ENCODE measurements at places on chromosomes 2 and 18.

DNA sequence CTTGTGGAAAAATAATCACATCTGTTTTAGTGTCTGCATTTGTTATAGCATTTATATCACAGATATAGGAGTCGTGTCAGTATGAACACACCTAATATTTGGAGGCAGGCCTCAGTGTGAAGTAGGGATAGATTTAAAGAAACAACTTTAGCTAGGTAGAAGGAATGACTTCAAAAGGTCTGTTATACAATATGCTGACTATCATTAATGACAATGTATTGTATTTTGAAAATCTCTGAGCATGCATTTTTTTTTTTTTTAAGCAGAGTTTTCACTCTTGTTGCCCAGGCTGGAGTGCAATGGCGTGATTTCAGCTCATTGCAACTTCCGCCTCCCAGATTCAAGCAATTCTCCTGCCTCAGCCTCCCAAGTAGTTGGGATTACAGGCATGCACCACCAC is 248.3 kb downstream of the EN1 start:
- no peak for DNase-seq

DNA sequence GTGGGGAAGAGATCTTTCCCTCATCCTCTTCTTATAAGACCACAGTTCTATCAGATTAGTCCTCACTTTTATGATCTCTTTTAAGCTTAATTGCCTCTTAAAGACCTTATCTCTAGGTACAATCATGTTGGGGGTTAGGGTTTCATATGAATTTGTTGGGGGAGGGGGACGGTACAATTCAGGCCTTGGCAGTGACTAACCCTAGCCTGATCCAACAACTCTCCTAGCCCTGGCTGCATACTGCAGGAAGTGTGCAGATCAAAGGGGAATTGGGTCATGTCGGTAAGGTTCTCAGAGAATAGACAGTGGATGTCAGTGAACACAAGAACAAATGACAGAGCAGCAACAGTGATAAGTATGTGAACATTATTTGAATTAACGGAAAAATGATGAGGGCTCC is 16.4 kb downstream of the CAPN13 start:
- no peak for DNase-seq

DNA sequence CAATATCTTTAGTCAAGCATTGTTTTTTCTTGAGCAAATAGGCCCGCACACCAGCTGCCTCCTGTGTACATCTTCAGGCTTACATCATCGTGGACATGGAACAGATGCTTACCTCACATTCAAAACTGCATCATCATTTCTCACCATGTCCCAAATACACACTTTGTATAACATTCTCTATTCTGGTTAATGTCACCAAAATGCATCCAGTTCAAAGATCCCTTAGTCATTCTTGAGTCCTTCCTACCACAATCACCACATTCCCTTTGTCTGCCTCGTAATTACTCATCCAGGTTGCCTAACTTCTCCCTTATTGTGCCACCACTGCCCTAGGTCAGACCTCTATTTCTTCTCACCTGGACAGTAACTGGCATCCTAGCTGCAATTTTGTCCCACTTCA is 373.7 kb upstream of the GALNT5 start:
- DNase-seq, result no peak

DNA sequence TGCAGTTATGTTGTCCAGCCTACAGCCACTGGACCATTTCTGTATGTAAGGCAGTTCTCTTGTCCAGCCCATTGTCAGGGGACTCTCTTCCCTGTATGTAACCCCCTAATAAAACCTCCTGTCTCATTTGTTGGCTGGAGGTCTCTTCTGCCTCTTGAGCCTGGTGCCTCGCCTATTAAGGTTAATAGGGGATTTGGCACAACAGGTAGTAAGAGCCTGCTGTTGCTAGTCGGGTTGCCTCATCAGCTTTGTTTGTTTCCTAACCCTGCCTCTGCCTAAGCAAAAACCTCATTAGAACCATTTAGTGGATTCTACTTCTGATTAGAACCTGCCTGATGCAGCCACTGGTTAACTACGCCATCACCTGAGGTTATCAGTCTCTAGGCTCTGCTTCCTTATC is 62.2 kb upstream of the STPG4 start:
- no peak for DNase-seq

GRCh38 chr18:11147962-11148679 is 1.2 kb downstream of the PIEZO2 start:
- DNase-seq, result no peak

- no peak for DNase-seq
Measured at GRCh38 chr2:224957540-224958461, 84.5 kb downstream of the DOCK10 start.

DNA sequence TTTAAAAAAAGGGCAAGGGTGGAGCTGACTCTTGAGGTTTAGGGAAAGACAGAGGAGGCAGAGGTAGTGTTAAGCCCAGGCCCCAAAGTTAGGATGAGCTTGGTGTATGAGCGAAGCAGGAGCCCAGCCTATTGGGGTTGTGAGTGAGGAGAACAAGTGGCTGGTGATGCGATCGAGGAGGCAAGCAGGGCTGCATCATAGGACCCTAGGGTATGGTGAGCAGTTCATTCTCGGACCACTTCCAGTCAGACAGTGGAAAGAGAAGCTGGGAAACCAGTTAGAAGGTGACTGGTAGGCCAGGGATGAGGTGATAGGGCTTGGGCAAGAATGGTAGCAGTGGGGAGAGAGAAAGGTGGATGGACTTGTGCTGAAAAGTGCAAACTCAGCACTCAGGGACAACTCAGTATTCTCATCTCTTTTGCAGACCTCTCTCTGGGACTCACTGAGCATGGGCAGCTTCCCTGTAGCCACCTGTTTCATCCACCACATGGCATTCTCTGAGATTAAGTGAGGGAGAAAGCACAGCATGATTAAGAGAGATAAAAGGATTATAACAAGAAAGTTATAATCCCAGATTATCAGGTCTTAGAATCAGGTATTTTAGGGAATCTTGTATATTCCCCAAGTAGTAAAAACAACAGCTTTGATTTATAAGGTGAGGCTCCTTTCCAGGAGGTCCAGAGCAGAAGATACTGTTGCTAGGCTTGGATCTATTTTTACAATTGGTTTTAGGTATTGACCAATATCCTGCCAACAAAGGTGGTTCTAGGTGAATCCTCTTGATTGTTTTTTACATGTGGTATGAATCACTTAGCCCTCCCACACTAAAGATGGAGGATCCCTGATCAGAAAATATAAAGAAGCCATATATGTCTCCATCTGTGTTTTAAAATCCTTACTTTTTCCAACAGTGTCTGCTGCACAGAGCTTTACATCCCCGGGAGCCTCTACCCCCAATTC is 38.3 kb downstream of the XRCC5 start:
- DNase-seq, result no peak

- no peak for DNase-seq
Measured at GRCh38 chr2:70974592-70974991, 3.8 kb upstream of the ANKRD53 start.
